Fibroblast of skin of back (primary cell): ENCODE measurements at places on chromosomes 12 and 14.

- DNase-seq = no peak
These were observed 488.5 kb upstream of the TBX3 start for GRCh38 chr12:115172521-115172920.

DNA sequence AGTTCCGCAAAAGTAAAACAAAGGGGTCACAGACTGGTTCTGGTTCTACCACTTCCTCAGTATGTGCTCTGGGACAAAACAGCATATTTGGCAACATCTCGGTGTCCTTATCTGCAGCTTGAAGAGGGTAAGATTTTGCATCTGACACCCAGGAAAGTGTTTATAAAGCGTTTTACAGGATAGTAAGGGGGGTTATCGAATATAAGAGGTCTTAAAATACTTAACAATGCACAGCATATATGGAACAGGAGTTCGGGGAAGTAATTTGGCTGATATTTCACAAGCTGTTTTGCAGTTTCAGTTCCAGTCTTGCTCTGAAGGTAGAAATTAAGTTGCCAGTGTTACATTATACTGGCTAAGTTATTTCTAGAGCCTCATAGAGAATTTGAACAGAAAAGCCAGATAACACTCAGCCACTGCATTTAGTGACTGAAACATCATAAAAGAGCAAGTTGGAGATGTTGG is 904 bp upstream of the MAP4K5 start:
- DNase-seq = no peak

DNA sequence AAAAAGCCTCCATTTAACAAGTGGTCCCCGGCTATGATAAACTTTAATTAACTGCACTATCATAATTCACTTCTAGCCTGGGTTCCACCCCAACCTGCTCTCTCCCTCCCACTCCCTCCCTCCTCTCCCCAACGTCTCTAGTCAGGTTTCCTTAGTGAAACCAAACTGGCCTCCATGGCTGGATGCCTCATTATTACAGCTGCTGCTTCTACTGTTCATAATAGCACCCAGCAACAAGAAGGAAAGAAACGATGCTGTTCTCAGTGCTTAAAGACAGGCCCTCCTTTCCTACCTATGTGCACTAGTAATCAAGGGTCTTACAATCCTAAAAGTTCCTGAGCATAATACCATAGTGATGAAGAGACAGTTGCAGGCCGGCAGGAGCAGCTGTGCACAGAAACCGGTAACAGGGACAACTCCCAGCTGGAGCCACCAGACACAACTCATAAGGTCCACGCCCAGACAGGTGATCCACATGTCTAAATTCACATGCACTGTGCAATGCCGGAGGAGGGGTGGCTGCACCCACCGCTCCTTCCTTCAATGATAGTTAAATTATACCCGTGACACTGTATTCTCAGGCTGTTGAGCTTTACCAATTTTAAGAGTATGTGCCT is 6.2 kb downstream of the IRF2BPL start:
- no peak for DNase-seq

DNA sequence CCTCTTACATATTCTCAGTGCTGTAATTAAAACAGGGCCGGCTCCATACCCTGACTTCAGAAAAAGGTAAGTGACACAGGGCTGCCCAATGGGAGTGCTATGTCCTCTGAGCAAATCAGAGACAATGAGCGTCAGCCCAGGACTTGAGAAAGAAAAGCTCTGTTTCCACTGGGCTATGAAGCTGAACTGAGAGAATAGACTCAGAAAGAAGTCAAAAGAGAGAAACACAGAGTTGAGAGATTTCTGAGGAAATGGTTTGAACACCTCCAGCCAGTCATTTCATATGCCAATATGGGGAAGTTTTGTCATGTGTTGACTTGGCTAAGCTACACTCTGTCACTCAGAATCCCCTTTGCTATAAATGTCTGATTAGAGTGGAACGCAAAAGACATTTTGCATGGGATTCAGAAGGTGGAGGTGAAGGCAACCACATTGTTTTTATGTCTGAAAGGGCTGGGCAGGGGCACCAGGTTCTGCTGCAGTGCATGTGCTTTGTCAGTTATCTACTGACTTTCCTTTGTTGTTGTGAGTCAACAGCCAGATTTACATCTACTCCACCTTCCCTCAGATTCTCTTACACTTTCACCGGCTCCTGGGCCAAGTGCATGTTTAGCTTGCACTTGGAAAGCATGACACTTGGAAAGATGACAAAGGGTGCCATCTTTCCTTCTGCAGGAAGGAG is 313.3 kb downstream of the DUSP6 start:
- DNase-seq = no peak

DNA sequence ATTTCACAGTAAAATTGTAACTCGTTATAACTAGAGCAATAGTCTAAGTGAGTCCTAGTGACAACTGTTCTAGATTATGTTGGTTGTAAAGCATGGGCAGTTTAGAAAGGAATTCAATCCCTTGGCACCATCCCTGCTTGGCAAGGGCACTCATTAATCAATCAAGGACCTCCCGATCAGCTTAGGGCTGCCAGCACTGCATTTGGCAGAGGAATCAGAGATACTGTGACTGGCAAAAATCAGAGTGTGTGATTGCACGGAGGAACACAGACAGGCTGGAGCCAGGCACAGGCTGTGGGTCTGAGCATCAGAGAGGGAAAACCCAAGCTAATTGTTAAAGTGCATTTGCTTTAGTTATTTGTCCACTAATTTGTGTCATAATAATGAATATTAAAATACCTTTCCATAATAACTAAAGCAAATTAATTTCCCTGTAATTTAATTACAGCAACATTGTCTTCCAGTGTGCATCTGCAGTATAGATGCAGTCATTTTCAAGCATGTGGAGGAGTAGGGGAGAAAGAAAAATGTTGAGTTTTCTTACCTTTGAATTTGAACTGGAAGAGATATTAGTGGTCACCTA is 3.2 kb upstream of the EGLN3 start:
- no peak for DNase-seq
